Upper lobe of left lung (tissue), 6 donors: ENCODE measurements at places on chromosomes 16 and 17. TPM values are rescaled to one million over a fixed set of nuclear protein-coding genes. Genes with fewer than 3 reads are reported as not detected.

- H3K27me3 ChIP-seq: no peaks in the 10 kb centered on the region
- DNase-seq: peak; percentile 85
- H3K27ac ChIP-seq: peak overlapping the region; percentile 93
- H3K4me1 ChIP-seq: peaks cover 44% of the 10 kb centered on the region
Measured at GRCh38 chr17:29179232-29180033, 765 bp downstream of the MYO18A start.

Gene SLC46A1
- total RNA-seq: 44.0 TPM

DNA sequence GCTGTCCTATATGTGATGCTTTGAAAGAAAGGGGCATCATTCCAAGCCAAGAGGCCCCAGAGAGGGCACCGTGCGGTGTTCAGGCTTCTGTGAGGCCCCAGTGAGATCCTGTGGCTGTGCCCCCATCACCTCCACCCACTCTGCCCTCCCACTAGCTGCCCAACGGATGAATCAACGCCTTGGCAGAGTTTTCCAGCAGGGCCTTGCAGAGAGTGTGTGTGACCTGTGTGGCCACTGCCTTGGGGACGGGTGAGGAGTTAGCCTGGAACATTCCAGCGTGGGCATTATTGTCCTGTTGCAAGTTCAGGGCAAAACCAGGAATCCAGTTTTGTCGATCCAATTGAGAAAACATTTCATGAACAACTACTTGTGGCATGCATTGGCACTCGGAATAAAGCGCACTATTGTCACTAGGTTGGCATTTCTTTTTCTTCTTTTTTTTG is 53.7 kb downstream of the SF3B3 start:
- DNase-seq: no peak
- no peak overlapping the region for H3K4me3 ChIP-seq
- no peak overlapping the region for H3K27ac ChIP-seq
- peaks cover 7% of the 10 kb centered on the region for H3K36me3 ChIP-seq
- peaks cover 38% of the 10 kb centered on the region for H3K4me1 ChIP-seq

Gene NXN
- total RNA-seq: 53.4 TPM

DNA sequence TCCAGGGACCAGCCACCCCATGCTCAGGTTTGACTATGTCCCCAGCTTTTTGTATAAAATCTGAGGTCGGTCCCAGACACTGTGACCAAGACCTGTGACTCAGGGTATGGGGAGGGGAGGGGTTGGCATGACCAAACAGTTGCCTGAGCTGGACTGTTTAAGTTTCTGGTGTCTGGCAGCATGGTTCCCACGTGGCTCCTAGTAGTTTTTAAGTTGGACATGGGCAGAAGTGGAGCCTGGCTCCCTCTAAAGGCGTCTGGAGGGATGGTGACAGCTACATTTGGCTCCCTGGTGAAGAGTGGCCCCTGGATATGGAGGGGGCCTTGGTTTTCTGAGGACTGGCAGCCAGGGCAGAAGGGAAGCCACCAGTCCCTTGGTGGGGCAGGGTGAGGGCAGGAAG is 7.9 kb downstream of the SMCR8 start:
- H3K36me3 ChIP-seq: peaks cover 94% of the 10 kb centered on the region
- H3K27ac ChIP-seq: no peak overlapping the region
- no peaks in the 10 kb centered on the region for H3K27me3 ChIP-seq
- no peak for DNase-seq
- H3K4me3 ChIP-seq: no peak overlapping the region

GRCh38 chr16:5175266-5175665 is 77.7 kb upstream of the EEF2KMT start:
- no peak overlapping the region for H3K4me3 ChIP-seq
- no peaks in the 10 kb centered on the region for H3K4me1 ChIP-seq
- H3K27ac ChIP-seq: no peak overlapping the region
- H3K27me3 ChIP-seq: no peaks in the 10 kb centered on the region

GRCh38 chr16:84749072-84749471 is 49.3 kb downstream of the USP10 start:
- no peak for DNase-seq
- H3K27me3 ChIP-seq: no peaks in the 10 kb centered on the region
- peaks cover 8% of the 10 kb centered on the region for H3K36me3 ChIP-seq
- H3K4me3 ChIP-seq: no peak overlapping the region
- no peak overlapping the region for H3K27ac ChIP-seq

- no peak overlapping the region for H3K4me3 ChIP-seq
- H3K4me1 ChIP-seq: peaks cover 30% of the 10 kb centered on the region
- no peak overlapping the region for H3K27ac ChIP-seq
Measured at GRCh38 chr16:14011846-14012245, 59.3 kb upstream of the MRTFB start.

- H3K4me1 ChIP-seq: no peaks in the 10 kb centered on the region
- H3K36me3 ChIP-seq: peaks cover 86% of the 10 kb centered on the region
- H3K4me3 ChIP-seq: no peak overlapping the region
- no peaks in the 10 kb centered on the region for H3K27me3 ChIP-seq
Measured at GRCh38 chr17:4090898-4091297, 51.9 kb downstream of the ZZEF1 start.

DNA sequence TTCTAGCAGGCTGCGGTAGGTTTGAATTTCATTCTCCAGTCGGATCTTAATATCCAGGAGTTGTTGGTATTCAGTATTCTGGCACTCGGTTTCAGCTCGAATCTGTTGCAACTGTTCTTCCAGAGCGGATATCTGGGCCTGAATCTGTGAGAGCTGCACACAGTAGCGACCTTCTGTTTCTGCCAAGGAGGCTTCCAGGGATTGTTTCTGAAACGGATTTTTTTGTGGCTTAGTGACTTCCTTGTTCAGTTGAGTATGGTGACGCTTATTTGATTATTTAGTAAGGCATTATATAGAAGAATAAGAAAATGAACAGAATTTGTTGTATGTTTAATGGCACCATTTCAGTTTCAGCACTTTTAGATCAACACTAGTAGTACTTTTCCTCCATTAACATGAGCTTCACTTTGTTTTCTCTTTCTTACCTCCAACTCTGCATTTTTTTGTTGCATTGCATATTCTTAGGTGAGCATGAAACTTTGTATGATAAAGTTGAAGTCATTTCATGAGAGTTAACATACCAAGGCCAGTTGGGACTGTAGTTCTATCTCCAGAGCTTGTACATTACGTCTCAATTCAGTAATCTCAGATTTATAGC is 2.8 kb downstream of the KRT10 start:
- no peaks in the 10 kb centered on the region for H3K27me3 ChIP-seq
- peak overlapping the region; percentile 76 for H3K4me3 ChIP-seq
- H3K4me1 ChIP-seq: peaks cover 14% of the 10 kb centered on the region
- H3K27ac ChIP-seq: peak overlapping the region; percentile 91
- no peaks in the 10 kb centered on the region for H3K36me3 ChIP-seq

Gene SULT1A2
- 10.8 TPM for total RNA-seq

Gene SOST
- not detected for total RNA-seq

Gene RAD51C
- total RNA-seq: 18.1 TPM

DNA sequence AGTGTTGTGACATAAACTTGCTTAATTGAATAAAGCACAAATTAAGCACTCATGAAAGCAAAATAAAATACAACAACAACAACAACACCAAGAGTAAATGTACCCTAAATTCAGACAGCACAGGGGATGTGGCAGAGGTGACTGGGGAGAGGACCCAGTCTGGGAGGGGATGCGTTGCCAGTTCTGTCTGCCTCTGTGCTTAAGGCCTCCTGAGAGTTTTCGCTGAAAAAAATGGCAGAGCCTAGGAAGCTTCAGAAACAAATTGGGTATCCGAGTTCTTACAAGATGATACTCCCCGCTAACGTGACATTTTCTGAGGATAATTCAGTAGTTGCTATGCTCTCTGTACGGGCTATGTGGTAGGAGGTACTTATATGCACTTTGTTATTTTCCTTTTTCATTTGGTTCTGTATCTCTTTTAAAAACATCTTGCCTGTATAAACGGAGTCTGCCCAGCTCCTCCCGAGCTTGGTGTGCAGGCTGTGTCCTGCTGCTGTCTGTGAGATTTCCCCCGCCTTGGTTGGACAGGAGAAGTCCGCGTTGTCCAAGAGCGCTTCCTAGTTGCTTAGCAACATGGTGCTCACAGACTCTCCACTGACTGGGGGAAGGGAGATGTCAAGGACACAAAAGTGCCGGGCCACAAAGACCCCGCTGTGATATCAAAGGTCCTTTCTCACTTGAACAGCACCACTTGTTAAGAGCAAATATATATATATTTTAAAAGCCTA is 134.2 kb upstream of the CPHXL start:
- no peaks in the 10 kb centered on the region for H3K4me1 ChIP-seq
- no peak overlapping the region for H3K4me3 ChIP-seq
- no peak overlapping the region for H3K27ac ChIP-seq
- no peaks in the 10 kb centered on the region for H3K27me3 ChIP-seq

Gene GINS2
- total RNA-seq: not detected

GRCh38 chr16:20385844-20386832 is 18.4 kb downstream of the PDILT start:
- DNase-seq: peak; percentile 57
- H3K36me3 ChIP-seq: no peaks in the 10 kb centered on the region
- H3K4me1 ChIP-seq: no peaks in the 10 kb centered on the region
- H3K27me3 ChIP-seq: no peaks in the 10 kb centered on the region
- no peak overlapping the region for H3K4me3 ChIP-seq

- H3K4me3 ChIP-seq: no peak overlapping the region
- no peak overlapping the region for H3K27ac ChIP-seq
- DNase-seq: no peak
- no peaks in the 10 kb centered on the region for H3K36me3 ChIP-seq
- H3K27me3 ChIP-seq: no peaks in the 10 kb centered on the region
- H3K4me1 ChIP-seq: no peaks in the 10 kb centered on the region
Measured at GRCh38 chr17:20852239-20852989, 190.4 kb downstream of the USP22 start.

DNA sequence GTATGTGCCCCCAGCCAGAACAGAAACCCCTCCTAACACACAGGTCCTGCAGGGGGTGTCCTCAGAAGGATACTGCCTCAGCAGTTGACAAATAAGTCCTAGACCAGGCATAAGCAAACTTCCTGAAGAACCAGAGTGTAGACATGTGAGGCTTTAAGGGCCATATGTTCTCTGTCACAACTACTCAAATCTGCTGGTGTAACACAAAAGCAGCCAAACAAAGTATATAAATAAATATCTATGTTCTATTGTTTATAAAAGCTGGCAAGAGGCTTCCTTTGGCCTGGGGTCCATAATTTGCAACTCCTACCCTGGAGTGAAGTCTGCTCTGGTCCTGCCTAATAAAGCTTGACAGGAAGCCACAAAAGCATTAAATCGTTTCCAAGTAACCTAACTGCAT is 9.9 kb downstream of the FAM83G start:
- H3K27ac ChIP-seq: no peak overlapping the region
- peaks cover 15% of the 10 kb centered on the region for H3K4me1 ChIP-seq
- DNase-seq: no peak
- H3K27me3 ChIP-seq: no peaks in the 10 kb centered on the region
- no peak overlapping the region for H3K4me3 ChIP-seq

Gene CD7
- 24.7 TPM for total RNA-seq

- H3K36me3 ChIP-seq: peaks cover 14% of the 10 kb centered on the region
- H3K4me1 ChIP-seq: peaks cover 5% of the 10 kb centered on the region
- H3K27ac ChIP-seq: no peak overlapping the region
- DNase-seq: no peak
- no peaks in the 10 kb centered on the region for H3K27me3 ChIP-seq
- H3K4me3 ChIP-seq: no peak overlapping the region
Measured at GRCh38 chr16:21166561-21166961, 8.1 kb downstream of the LDAF1 start.

GRCh38 chr17:82029391-82029790 is 2.1 kb upstream of the RAC3 start:
- peaks cover 9% of the 10 kb centered on the region for H3K36me3 ChIP-seq
- H3K4me1 ChIP-seq: peaks cover 24% of the 10 kb centered on the region
- H3K4me3 ChIP-seq: no peak overlapping the region
- peaks cover 2% of the 10 kb centered on the region for H3K27me3 ChIP-seq
- no peak for DNase-seq

- H3K36me3 ChIP-seq: no peaks in the 10 kb centered on the region
- DNase-seq: peak; percentile 49
- peaks cover 9% of the 10 kb centered on the region for H3K4me1 ChIP-seq
- H3K27ac ChIP-seq: no peak overlapping the region
- no peaks in the 10 kb centered on the region for H3K27me3 ChIP-seq
Measured at GRCh38 chr17:1275962-1276736, 3.3 kb upstream of the TRARG1 start.

Gene CA5A
- not detected for total RNA-seq

DNA sequence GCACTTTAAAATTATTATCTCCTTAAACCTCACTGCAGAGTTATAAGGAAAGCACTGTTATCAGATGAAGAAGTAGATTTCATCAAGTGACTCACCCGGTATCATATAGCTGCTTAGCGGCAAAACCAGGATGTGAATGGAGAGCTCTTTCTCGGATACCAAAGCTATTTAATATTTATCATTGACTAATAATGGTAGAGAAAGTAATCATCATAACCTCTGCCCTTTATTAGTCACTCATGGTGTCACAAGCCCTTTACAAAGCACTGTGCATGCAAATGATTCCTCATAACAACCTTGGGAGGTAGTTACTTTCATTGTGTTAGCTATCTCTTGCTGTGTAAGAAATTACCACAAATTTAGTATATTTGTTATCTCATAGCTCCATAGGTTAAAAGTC is 592.9 kb downstream of the MAF start:
- H3K27ac ChIP-seq: no peak overlapping the region
- no peak overlapping the region for H3K4me3 ChIP-seq
- no peaks in the 10 kb centered on the region for H3K4me1 ChIP-seq
- no peaks in the 10 kb centered on the region for H3K36me3 ChIP-seq
- DNase-seq: no peak

Gene DYNLRB2
- total RNA-seq: 21.0 TPM

GRCh38 chr16:58658796-58659211 is 25.8 kb downstream of the SLC38A7 start:
- H3K27ac ChIP-seq: no peak overlapping the region
- no peaks in the 10 kb centered on the region for H3K27me3 ChIP-seq

- no peaks in the 10 kb centered on the region for H3K36me3 ChIP-seq
- H3K27ac ChIP-seq: no peak overlapping the region
- no peaks in the 10 kb centered on the region for H3K27me3 ChIP-seq
- no peak overlapping the region for H3K4me3 ChIP-seq
Measured at GRCh38 chr16:65546353-65546791, 424.5 kb upstream of the CDH11 start.
